ENCODE measurements at places on chromosomes 12 and 14. TPM values are rescaled to one million over a fixed set of nuclear protein-coding genes. Genes with fewer than 3 reads are reported as not detected.

Gene FLRT2
- not detected for total RNA-seq

Gene NTF3
- total RNA-seq: not detected

DNA sequence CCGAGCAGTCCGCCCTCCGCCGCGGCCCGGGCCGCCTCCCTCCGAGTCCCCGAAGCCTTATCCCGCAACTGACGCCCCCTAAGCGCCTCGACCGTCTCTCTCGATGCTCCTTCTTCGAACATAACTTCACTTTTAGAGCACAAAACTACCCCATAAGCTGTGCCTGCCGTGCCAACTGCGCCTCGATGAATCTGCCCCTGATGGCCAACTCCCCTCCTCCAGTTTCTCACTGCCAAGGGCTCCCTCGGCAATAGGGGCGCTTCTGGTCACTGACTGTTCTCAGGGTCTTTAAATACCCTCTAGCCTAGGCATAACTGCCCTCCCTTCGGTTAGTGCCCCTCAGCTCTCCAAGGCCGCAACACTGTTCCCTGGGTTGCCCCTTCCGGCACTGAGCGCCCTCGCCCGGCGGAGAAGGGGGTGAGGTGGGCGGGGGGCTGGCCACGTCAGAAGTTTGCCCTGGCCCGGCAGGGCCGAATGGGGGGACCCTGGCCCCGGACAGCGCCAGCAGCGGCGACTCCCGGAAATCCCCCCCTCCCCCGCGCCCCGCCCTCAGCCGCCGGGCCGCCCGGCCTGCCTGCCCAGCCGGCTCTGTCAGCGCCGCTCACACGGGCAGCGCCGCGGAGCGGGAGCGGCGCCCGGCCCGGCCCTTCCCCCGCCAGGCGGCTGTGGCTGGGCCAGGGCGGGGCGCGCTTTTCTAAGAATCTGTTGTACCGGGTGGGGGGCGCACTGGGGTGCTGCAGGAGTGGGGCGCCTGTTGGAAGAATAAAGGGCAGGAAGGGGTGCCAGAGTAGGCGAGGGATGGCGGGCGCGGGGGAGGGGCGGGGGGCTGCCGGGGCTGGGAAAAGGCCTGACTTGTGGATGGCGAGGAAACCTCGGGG is 10.6 kb downstream of the RARG start:
- H3K27ac ChIP-seq: peak overlapping the region; percentile 92
- DNase-seq: peak; percentile 47
- H3K27me3 ChIP-seq: no peaks in the 10 kb centered on the region

- peaks cover 27% of the 10 kb centered on the region for H3K4me1 ChIP-seq
- no peak for DNase-seq
- H3K36me3 ChIP-seq: peaks cover 42% of the 10 kb centered on the region
- H3K27me3 ChIP-seq: no peaks in the 10 kb centered on the region
- H3K4me3 ChIP-seq: no peak overlapping the region
Observed at GRCh38 chr12:59668674-59669073, 72.8 kb downstream of the SLC16A7 start.

GRCh38 chr12:117702741-117703140 is 266.0 kb downstream of the KSR2 start:
- H3K27me3 ChIP-seq: no peaks in the 10 kb centered on the region
- no peak overlapping the region for H3K27ac ChIP-seq
- DNase-seq: no peak
- H3K36me3 ChIP-seq: no peaks in the 10 kb centered on the region

- no peaks in the 10 kb centered on the region for H3K36me3 ChIP-seq
- peak overlapping the region; percentile 47 for H3K4me3 ChIP-seq
Observed at GRCh38 chr14:22314183-22314820, 274.7 kb downstream of the DAD1 start.

GRCh38 chr14:24171422-24172260 is at the start of gene REC8:
REC8 (plus strand) TSS chr14:24172080; CDS start chr14:24172553, 473 bp downstream.
- peak within 1 kb of the TSS; percentile 70 for H3K4me3 ChIP-seq
- peak within 1 kb of the TSS; percentile 75 for H3K27ac ChIP-seq
- H3K36me3 ChIP-seq: peaks cover 20% of the 10 kb centered on the region
- H3K4me1 ChIP-seq: peaks cover 22% of the 10 kb centered on the region
- DNase-seq: peak; percentile 72

- H3K4me1 ChIP-seq: peaks cover 22% of the 10 kb centered on the region
- peak overlapping the region; percentile 80 for H3K4me3 ChIP-seq
- DNase-seq: no peak
- H3K36me3 ChIP-seq: no peaks in the 10 kb centered on the region
- no peak overlapping the region for H3K27ac ChIP-seq
- no peaks in the 10 kb centered on the region for H3K27me3 ChIP-seq
Observed at GRCh38 chr12:116534311-116535121, 24.7 kb upstream of the MAP1LC3B2 start.

All from activated naive CD4-positive, alpha-beta T cell treated with anti-CD3 and anti-CD28 coated beads for 36 hours (primary cell).